ENCODE measurements at places on chromosomes 1 and 21.

DNA sequence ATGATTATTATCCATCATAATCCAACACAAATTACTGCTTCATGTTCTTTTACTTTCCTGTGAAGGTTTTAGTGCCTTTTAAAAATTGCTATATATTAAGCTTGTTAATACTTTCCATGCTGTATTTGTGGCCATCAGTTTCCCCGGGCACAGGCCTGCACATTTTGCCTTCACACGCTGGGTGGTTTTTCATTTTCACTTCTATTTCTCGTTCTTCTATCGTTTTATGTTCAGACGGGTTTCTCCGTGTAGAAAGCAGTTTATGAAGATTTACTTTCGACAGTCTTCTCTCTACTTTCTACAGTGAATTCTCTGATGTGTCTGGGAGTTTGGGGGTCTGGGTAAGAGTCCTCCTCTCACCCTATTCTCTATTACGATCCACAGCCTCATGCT lies 9.5 kb downstream of the RUNX3 start:
- DNase-seq, result no peak

DNA sequence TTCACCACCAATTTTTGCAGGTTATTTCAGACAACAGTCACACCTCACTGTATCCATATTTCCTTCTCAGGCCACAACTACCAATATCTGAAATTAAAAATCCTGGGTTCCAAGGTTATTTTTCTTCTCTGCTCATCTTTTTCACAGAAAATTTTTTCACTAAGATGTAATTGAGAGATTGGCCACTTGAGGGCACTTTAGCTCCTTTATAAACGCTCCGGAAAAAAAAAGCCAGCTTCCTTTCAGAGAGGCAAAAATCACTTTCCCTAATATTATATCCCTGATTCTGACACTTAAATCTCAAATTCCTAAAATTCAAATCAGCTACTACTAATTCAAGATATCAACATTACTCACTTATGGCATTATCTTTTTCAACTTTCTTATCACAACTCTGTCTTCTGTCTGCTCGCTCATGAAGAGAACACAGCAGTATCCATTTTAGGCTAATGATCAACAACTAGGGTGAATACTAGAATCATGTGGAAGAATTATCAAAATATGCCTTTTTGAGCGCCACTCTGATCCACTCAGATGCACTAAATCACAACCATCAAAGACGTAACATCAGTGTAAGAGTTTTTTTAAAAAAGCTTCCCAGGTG lies 101.4 kb upstream of the RGS1 start:
- DNase-seq, result no peak

DNA sequence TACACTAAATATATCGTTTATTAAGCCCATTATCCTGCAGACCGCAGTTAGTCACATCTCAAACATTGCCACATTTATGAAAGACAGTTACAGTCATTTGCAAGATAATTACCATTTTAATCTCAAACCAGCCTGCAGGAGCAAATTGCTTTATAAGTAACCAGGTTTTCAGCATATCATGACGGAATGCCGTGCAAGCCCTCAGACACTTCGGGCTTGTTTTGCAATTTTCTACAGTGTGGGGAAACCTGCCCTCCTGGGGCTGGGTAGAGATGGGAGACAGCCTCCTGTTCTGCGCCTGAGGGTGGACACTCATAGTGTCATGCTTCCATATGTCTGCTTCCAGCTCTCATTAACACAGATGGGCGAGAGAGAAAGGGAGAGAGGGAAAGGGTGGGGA lies 563.9 kb downstream of the NPHP4 start:
- DNase-seq, result no peak

DNA sequence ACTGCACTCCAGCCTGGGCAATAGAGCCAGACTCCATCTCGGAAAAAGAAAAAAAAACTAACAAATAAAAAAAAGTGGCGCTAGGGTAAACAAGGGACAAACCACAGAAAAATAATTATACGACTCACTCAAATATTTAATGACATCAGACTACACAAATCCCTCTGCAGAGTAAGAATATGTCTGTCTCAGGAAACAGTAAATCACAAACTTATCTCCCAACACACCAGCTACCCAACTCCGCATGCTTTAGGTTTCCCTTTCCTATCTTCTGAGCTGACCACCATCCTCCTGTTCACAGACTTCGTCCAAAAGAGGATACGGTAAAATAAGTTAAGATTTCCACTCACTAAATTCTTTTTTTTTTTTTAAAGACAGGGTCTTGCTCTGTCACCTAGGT lies 16.2 kb downstream of the WDR47 start:
- DNase-seq, result no peak

GRCh38 chr1:51072043-51072439 lies 30.0 kb upstream of the C1orf185 start:
- no peak for DNase-seq

- no peak for DNase-seq
These were observed 24.0 kb downstream of the EXOC8 start for GRCh38 chr1:231313661-231314060.

DNA sequence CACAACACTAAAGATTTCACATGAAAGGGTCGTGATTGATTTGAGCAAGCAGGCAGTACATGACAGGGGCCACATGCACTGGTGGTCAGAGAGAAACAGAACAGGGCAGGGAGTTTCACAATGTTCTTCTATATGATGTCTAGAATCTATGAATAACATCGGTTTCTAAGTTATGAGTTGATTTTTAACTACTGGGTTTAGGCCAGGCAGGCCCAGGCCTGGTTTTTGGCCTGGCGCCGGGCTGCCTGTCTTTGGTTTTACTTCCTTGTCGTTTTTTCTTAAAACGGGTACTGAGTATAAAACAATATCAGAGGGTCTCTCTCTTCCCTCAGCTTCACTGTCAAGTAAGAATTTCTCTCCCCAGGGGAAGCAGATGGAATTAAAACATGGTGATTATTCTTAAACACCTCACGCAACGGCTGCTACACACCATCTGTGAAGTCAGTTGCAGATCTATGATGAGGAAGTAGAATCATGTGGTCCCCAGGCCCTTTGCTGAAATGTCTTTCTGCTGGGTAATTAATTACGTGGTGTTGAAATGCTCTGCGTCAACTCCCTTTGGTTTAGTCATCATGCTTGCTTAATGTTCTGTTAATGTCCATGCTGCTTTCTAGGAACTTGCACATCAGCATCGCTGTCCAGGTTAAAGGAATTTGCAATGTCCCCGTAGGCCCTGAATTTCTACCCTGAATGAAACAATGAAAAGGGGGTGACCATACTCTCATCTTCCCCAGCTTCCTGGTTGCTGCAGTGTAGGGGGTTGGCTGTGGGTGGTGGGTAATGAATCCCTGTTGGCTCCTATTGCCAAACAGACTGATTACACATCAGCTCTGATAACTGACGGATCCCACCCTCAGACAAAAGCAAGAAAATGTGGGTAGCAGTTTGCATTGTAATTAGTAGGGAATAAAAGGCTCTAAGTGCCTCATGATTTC lies 70.3 kb downstream of the SERINC2 start:
- DNase-seq, result peak; percentile 76
